ENCODE measurements at places on chromosomes 2 and 18. TPM values are rescaled to one million over a fixed set of nuclear protein-coding genes. Genes with fewer than 3 reads are reported as not detected.

Gene KIF5C
- total RNA-seq: not detected

DNA sequence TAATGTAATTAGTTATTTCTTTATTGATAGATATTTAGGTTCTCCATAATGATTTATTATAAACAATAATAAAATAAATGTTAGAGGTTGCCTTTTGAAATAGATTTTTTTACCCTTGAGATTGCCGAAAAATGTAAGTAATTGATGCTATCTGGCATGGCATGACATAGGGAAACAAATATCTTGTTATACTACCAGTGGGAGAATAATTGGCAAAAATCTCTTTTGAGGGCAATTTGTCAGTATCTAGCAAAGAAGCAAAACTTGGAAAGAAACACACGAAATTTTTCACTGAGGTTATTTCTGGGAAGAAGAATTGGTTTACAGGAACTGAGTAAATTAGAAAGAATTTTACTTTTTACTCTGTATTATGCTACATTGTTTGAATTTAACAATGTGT is 547.2 kb upstream of the SETBP1 start:
- DNase-seq: no peak

DNA sequence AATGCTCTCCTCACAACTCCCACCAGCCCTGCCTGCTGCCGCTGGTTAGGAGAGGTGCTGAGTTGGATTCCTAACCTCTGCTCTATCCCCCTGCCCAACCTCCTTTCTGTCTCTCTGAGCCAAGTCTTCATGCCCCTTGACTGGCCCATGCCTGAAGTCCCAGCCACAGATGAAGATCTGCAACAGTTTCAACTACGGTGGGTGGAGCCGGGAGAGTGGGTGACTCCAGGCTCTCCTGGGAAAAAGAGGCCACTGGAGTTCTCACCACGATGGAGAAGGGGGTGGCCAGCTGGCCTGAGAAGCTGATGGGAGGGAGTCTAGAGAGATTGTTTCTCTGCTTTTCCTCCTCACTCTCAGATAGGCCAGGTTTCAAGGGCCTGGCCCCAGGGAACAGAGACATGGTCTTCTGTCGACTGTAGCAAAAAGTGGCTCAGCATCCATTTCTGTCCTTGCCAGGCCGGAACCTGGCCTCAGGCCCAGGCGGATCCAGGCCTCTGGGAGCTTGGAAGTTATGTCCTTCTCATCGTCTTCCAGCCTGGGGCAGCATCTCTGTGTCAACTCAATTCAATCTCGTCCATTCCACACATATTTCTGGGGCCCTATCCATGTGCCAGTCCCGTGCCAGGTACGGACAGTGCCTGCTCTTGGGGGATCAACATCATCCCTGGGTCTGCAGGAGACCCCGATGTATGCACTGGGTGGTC is 75.3 kb downstream of the INHBB start:
- no peak for DNase-seq

GRCh38 chr2:44748-45341 is 1.5 kb downstream of the FAM110C start:
- DNase-seq: no peak

GRCh38 chr2:197168705-197169104 is 141.9 kb downstream of the ANKRD44 start:
- peak; percentile 16 for DNase-seq

Gene RAX
- not detected for total RNA-seq

Gene DNAH7
- total RNA-seq: 0.76 TPM

Gene MAP2
- total RNA-seq: 8.5 TPM

Gene UGT1A4
- total RNA-seq: 3.8 TPM

DNA sequence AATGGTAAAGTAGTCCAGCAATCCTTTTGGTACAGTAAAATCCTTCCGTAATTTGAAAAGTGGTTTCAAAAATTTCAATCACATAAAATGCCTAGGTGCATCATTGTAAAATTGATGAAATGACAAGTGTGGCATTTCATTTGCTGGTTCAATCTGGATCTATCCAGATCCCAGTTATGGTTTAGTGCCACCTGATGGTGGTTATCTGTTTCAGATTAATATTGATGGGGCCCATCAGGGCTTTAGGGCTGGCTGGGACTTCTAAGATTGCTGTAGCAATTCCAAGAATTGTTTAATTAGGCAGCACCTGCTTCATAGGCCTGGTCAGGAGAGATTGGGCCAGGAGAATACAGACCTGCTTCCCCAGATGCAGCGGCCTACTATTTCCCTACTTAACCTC is 55.5 kb upstream of the PIK3C3 start:
- DNase-seq: no peak

- no peak for DNase-seq
Measured at GRCh38 chr2:26034637-26034992, 731 bp downstream of the RAB10 start.

Gene CELF4
- not detected for total RNA-seq

Gene CNTNAP5
- total RNA-seq: not detected

GRCh38 chr18:25174324-25174723 is 177.6 kb downstream of the ZNF521 start:
- DNase-seq: no peak

DNA sequence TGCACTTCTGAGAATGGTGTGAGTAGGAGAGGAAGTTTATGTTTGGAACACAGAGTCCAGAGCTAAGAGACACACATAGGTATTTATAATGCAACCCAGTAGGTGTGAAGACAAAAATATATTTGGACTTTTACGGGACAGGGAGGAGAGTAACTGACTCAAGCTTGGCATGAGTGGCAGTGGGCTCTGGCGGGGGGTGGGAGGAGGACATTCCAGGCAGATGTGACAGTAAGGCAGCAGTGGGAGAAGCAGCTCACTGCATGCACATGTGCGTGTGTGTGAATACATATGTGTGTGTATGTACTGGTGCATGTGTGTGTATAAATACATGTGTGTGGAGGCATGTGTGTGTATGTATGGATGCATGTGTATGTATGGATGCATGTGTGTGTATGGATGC is 51.4 kb downstream of the DCDC2C start:
- DNase-seq: no peak

- no peak for DNase-seq
Measured at GRCh38 chr2:68365087-68365486, at the start of gene PLEK. Gene PLEK, plus strand, starts transcription at chr2:68365282. Its CDS starts 70 bp downstream, at chr2:68365352.

Gene INPP5D
- 36.0 TPM for total RNA-seq

GRCh38 chr2:187644486-187644885 is 90.3 kb upstream of the TFPI start:
- DNase-seq: no peak

GRCh38 chr2:73028841-73029240 is 42.7 kb downstream of the SFXN5 start:
- DNase-seq: no peak

DNA sequence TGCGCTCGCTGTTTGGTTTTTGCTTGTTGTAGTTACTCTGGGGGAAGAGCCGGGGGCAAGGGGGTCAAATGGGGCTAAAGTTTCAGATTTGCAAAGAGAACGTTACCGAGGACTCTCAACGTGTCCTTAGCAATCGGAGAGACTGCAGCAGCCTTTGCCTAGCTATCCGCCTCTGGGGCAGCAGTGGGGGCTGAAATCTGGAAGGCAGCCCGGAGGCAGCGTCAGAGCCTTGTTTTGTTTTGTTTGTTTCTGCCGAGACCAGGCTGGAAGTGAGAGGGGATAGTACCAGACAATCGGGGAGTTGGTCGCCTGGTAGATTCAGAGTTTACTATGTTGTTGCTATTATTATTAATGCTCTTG is 1.2 kb downstream of the CDH20 start:
- DNase-seq: no peak

Gene SP9
- not detected for total RNA-seq

DNA sequence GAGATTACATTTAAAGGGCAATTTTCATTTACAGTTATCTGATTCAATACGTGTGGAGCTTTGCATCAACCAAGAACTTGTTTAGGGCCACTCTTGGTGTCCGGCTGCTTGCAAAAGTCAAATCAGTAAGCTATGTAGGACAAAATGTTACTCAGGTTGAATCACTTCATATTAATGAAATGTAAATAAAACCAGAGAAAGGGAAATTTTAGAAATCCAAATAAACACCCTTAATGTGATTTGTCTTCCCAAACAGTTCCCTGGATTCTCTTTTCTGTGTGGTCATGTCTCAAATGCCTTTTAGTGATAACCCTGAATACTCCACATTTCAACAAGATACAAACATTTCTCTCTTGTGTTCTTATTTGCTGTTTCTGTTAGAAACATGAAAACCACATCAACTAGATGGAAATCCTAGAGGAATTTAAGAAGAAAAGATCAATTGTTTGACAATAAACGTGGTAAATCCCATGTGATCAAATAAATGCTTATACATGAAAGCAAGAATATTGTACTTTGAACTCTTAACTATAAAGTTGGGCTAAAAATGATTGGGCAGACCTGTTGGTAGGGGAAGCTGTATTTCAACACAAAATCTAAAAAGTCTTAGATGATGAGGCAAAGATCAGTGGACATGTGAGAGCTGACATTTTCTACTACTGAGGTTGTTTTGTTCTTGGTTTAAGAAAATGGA is 101.3 kb downstream of the CDC42EP3 start:
- no peak for DNase-seq

- DNase-seq: no peak
Measured at GRCh38 chr18:8994603-8995002, 107.9 kb upstream of the NDUFV2 start.

Gene ASB18
- total RNA-seq: not detected

- no peak for DNase-seq
Measured at GRCh38 chr2:222485367-222486211, 61.2 kb downstream of the SGPP2 start.

Gene RHOB
- 61.7 TPM for total RNA-seq

Gene PLCL1
- total RNA-seq: 2.0 TPM

DNA sequence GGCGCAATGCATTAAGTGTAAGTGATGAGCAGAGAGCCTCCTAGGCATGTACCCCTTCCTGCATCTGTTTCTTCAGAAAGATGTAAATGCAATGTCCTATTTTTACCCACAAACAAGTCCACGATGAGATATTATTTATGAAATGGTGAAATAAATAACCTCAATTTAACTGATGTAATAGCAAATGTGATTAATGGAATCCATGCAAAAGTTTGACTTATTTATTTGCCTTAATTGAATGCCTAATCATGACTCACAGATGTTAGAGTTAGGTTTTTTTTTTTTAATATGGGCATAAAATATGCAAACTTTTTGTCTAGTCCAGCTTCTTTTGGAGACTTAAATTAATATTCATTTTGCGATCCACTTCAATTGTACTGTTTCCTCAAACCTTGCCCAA is 67.7 kb upstream of the ITGA4 start:
- DNase-seq: no peak

GRCh38 chr2:74864728-74865722 is 31.1 kb downstream of the HK2 start:
- no peak for DNase-seq

- DNase-seq: no peak
Measured at GRCh38 chr2:128473175-128474035, 154.7 kb upstream of the HS6ST1 start.

DNA sequence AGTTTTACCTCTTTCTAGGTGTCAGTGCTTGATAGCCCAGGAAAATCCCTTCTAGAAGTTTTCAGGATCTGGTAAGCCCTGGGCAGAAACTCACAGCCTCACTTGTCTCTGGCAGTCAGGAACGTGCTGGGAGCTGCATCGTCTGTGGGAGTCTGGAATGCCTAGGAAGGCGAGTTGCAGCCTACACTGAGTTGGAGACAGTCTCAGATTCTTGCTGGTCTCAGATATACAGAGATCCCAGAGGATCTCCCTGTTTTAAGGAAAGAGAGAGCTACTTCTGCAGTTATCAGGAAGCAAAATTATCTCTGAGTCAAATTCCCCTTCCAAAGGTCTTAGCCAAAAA is 104.4 kb upstream of the CDC42EP3 start:
- DNase-seq: no peak

GRCh38 chr18:461762-462161 is 38.7 kb downstream of the COLEC12 start:
- no peak for DNase-seq

Gene REG3G
- total RNA-seq: not detected

DNA sequence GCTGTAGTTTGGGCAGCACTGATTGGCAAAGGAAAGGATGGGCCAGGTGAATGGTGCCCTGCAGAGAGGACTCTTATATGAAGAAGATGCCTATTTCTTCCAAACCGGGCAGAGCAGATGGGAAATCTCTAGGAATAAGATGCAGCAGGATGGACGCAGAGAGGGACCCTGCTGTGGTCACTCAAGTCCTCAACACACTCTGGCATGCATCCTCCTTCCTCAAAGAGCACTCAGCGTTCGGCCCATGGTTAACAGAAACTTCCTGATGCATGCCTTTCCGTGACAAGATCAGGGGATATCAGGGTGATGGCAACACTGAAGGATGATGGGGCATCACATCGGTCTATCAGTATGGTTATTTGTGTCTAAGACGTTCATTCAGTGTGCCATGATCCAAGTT is 232.7 kb downstream of the TTC32 start:
- no peak for DNase-seq

GRCh38 chr2:234496055-234496834 is 636 bp downstream of the ARL4C start:
- DNase-seq: no peak

Gene FLACC1
- total RNA-seq: 5.1 TPM

Gene GRP
- not detected for total RNA-seq

Gene IWS1
- 32.6 TPM for total RNA-seq

Gene ATP6V1C2
- total RNA-seq: 10.9 TPM

- DNase-seq: no peak
Measured at GRCh38 chr18:69490813-69491212, 90.1 kb downstream of the DOK6 start.

- DNase-seq: no peak
Measured at GRCh38 chr2:238465487-238466242, 38.9 kb downstream of the ASB1 start.

GRCh38 chr2:231159306-231159705 is 34.5 kb upstream of the HTR2B start:
- DNase-seq: no peak

Gene FBXO15
- 0.13 TPM for total RNA-seq

Gene NOSTRIN
- 7.0 TPM for total RNA-seq
